ENCODE measurements at places on chromosomes 11 and 22. TPM values are rescaled to one million over a fixed set of nuclear protein-coding genes. Genes with fewer than 3 reads are reported as not detected.
A peak's percentile ranks its signal among the peaks of the same experiment; 100 is the strongest.

GRCh38 chr11:46345131-46345597 lies 2.1 kb upstream of the DGKZ start:
- DNase-seq, result no peak

DNA sequence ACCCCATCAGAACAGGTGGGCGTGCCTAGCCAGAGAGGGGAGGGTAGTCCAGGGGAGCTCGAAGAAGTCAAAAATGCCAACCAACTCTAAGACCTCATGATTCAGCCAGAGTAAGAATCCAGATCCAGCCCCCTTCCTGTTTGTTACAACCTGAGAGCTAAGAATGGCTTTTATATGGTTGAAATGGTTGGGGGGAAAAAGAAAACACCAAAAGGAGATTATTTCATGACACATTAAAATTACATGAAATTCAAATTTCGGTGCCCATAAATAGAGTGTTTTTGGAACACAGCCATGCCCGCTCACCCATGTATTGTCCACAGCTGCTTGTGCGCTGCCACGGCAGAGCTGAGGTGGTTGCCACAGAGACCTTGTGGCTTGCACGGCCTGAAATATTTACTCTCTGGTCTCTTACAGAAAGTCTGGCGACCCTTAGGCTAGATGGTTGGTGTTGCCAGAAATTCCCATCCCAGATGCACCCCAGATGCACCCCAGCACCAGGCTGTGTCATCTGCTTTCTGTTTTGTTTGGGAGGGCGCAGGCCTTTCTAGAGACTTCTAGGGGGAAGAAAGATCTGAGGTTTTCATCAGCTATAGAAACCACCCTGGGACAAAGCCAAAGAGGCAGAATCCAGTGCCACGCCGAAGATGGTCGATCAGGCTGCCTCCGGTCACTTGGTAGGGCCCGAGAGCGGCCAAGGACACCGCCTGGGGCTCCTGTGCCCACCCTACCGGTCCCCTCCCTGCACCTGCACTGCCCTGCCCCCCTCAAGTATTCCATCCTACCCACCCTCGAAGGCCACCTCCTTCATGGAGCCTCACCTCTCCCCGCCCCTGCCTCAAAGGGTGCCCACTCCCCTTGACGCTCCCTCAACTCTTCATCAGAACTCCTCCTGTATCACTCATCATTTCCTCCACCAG lies 80.2 kb downstream of the DSCAML1 start:
- DNase-seq, result no peak

DNA sequence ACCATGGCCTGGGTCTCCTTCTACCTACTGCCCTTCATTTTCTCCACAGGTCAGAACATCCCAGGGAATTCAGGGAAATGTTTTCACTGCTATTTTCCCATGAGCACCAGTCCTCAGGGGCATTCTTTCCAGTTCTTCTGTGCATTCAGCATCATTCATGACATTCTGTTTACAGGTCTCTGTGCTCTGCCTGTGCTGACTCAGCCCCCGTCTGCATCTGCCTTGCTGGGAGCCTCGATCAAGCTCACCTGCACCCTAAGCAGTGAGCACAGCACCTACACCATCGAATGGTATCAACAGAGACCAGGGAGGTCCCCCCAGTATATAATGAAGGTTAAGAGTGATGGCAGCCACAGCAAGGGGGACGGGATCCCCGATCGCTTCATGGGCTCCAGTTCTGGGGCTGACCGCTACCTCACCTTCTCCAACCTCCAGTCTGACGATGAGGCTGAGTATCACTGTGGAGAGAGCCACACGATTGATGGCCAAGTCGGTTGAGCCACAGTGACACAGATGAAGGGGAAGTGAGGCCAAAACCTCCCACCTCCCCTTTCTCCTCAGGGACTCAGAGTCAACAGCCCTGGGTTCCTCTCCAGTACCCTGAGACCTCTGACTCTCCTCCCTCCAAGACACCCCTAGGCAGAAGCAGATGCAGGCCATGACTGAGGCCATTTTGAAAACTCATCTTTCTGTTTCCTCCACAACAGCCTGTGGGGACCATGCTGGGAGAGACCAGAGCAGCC lies 15.9 kb upstream of the IGLL5 start:
- DNase-seq, result no peak

GRCh38 chr22:19875061-19875530 lies 20.4 kb upstream of the GNB1L start:
- DNase-seq, result no peak

DNA sequence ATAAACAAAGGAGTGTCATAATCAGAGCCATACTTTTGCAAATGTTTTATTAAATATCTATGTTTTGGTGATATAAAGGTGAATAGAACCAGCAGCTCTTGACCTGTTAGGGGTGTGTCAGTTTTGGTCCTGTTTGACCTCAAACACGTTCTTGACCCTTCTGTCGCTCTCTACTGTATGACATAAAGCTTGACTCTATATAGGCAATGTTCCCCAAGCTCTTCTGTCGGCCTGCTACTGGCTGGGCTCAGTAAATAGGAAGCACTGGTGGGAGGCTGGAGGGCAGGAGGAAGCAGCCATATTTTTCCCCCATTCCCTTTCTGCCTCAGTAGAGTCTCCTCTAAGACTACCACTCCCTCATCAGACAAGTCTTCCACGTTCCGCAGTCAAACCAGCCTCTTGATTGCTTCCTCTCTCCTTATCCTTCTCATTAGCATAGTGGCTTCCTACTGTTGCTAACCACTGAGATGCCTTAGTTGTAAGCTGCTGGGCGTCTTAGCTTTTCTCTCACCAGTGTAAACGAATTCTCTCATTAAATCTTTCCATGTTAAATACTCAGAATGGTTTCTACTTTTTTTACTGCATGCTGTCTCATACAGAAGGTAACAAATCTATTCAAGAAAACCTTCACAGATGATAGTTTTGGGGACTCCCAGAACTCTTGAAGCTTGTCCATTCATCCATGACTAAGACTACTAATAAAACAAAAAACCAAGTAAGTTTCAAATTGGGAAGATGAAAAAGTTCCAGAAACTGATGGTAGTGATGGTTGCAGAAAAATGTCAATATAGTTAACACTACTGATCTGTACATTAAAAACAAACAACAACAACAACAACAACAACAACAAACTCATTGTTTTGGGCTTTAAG lies 3.3 kb downstream of the NPAT start:
- DNase-seq, result no peak

GRCh38 chr11:34416766-34417165 lies 22.0 kb upstream of the CAT start:
- no peak for DNase-seq

DNA sequence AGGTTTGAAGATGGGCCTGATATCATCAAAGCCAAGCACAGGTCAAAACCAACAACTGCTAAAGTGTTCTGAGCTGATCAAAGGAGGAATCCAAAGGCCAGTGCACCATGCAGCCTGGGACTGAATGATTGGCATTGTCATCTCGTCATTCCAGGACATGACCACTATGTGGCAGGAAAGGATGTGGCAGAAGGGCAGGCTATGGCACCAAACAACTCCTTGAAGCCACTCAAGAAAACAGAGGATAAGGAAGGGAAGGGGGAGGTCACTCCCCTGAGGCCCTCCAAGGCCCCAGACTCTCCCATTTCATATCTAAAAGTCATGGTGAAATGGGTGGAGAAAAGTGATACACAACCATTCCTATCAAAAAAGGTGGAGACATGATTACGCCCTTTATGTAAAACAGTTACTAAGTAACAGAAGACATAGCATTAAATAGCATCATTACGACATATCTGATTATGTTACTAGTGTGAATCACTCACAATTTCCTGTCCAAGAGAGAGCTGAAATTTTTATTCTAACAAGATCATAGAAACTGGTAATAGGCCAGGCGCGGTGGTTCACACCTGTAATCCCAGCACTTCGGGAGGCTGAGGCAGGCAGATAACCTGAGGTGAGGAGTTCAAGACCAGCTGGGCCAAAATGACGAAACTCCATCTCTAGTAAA lies 49.3 kb downstream of the AHNAK start:
- peak; percentile 58 for DNase-seq

DNA sequence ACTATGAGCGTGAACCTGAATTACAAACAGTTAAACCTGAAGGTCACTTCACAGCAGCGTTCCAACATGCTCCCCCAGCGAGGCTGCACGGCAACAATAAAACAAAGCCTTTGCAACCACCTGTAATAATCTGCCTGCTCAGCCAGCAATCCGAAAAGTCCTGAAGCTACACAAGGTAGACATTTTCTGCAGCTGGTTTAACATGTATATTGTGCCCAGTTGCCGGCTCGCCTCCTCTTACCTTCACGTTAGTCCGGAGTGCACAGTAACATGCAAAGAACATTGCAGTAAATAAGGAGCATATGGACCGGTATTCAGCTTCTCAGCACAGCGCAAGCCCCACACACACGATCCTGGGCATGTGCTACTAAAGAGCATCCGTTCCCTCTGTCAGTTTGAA lies 704.3 kb downstream of the DLG2 start:
- DNase-seq, result no peak

GRCh38 chr11:79864882-79865281 lies 424.1 kb upstream of the TENM4 start:
- no peak for DNase-seq

DNA sequence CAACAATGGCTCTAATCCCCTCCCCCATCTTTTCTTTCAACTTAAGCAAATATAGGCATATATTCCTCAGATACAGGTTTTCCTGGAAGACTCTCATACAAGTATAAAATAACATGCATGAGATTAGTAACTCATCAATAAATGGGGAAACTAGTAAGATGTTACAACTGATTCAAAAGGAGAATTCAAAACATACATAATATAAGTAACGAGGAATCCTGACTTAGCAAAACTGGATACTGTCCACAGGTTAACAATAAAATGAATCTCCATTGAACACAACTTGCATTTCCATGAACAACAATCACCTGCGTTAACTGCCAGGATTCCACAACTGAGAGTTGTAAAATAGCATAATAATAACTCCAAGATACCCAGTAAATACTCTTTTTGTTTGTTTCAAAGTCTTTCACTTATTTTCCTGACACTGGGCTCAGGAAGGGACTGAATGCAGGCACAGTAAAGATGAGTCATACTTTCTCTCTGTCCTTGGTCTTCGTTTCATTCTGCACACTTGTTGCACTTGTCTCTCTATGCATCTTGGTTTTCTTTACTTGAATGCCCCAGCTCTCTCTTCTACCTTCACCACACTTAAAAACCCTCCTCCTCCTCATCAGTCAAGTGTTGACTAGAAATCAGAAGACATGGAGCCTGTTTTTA lies 8.1 kb downstream of the APIP start:
- DNase-seq, result no peak

GRCh38 chr11:96234866-96235441 lies 108.0 kb downstream of the MAML2 start:
- no peak for DNase-seq

GRCh38 chr11:110217223-110217877 lies 79.1 kb downstream of the RDX start:
- no peak for DNase-seq

DNA sequence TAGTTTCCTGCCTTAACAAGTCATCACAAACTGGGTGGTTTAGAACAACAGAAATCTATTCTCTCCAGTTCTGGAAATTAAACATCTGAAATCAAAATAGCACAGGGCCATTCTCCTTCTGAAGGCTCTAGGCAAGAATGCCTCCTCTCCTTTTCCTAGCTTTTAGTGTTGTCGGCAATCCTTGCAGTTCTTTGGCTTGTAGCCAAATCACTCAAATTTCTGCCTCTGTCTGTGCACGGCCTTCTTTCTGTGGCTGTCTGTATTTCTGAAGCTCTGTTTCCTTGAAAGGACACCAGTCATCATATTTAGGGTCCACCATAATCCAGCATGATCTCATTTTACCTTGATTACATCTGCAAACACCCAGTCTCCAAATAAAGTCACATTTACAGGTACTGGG lies 795.5 kb downstream of the METTL15 start:
- DNase-seq, result peak; percentile 16

- DNase-seq, result no peak
Observed at GRCh38 chr11:105793092-105793491, 183.2 kb downstream of the GRIA4 start.

The JHY gene
- total RNA-seq, result 3.1 TPM

The TPH1 gene
- total RNA-seq, result 0.03 TPM

The KRTAP5-1 gene
- not detected for total RNA-seq

The PYGM gene
- total RNA-seq, result 0.54 TPM

The CDKN1C gene
- 0.25 TPM for total RNA-seq

All from NCI-H460 (cell line).